ENCODE measurements at places on chromosomes 2 and 18. TPM values are rescaled to one million over a fixed set of nuclear protein-coding genes. Genes with fewer than 3 reads are reported as not detected.

DNAH6 gene
- polyA plus RNA-seq: 1.0 TPM

CYP27C1 gene
- polyA plus RNA-seq: 8.9 TPM

OR6B2 gene
- not detected for polyA plus RNA-seq

SLC9A2 gene
- 4.7 TPM for polyA plus RNA-seq

CFLAR gene
- 84.8 TPM for polyA plus RNA-seq

FHL2 gene
- 34.6 TPM for polyA plus RNA-seq
